ENCODE measurements at places on chromosomes 5 and 9.

GRCh38 chr5:40689438-40689837, 9.7 kb downstream of the PTGER4 start:
- DNase-seq = no peak

DNA sequence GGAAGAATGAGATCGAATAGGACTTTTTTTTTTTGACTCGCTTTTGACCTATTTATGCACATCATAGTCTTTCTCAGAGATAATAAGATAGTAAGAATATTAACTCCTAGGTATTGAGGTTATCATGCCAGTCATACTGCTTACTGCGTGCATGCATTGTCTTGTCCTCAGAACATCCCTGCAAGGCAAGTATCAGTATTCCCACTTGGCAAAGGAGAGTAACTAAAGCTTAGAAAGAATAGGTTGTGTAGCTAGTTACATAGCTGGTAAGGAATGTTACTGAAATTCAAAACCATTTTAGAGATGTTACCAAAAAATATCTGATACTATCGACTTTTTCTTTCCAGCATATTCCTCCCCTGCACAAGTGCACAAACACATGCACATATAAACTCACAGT, 296.1 kb upstream of the CLINT1 start:
- DNase-seq = no peak

DNA sequence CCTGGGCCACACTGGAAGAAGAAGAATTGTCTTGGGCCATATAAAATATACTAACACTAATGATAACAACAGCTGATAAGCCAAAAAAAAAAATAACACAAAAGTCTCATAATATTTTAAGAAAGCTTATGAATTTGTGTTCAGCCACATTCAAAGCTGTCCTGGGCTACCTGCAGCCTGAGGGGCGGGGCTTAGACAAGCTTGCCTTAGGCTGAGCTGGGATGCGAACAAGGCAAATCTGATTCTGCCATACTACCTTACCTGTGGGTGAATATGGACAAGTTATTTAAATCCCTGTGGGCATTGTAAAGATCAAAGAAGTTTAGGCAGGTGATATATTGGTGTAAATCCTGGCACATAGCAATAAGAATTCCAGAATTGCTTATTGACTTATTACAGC, 212.3 kb upstream of the ATP10B start:
- DNase-seq = no peak

GRCh38 chr9:89712283-89712682, 107.5 kb downstream of the GADD45G start:
- DNase-seq = no peak

- no peak for DNase-seq
Observed at GRCh38 chr5:53463909-53464621, 16.4 kb upstream of the FST start.

All from T-helper 2 cell (primary cell).